GF-D8 (cell line): ENCODE measurements at places on chromosomes 3 and 15.

DNA sequence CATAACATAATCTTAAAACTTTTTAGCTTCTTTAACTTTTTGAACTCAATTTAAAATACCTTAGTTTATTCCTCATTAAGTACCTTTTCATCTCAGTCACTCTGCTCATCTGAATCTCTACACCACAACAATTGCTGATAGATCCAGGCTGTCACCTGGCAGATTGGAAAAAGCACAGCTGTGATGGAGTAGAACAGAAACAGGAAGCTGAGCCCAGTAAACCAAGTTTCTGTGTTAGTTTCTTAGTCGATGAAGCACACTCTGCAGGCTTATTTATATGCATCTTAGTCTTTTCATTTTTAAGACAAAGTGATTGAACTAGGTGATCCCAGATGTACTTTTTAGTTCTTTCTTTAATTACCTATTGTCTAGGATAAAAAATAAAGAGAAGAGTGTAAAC, 1398.0 kb upstream of the ALCAM start:
- DNase-seq: no peak

DNA sequence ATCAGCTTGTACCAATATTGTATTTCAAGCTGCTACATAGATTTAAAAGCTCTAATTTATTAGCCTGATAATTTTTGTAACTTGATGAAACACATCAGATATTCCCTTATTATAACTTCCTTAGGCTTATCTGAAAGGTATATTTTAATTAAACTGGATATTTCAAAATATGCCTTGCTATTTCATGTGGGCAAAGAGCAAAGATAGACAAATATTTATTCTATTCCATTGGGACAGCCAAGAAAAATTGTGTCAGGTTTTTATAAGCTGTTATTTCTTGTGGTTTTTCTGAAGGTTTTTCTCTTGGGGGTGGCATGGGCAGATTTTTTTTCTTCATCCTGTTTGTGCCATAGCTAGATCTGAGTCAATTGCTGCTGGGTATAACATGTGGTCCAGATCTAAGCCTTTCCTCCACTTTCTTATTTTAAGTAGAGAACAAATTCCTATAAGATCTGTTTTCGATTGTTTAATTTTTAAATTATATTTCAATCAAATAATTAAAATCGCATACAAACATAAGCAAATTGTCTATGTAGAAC, 249.5 kb downstream of the NAALADL2 start:
- DNase-seq: no peak

- no peak for DNase-seq
Observed at GRCh38 chr15:62109982-62110851, 43.4 kb downstream of the C2CD4A start.

GRCh38 chr3:186454881-186455703, 89.1 kb downstream of the CRYGS start:
- no peak for DNase-seq

- DNase-seq: no peak
Observed at GRCh38 chr3:84943379-84943778, 15.4 kb upstream of the CADM2 start.

- DNase-seq: no peak
Observed at GRCh38 chr3:47002171-47003055, 22.9 kb downstream of the NBEAL2 start.

GRCh38 chr15:47184003-47184907, 533.0 kb upstream of the SEMA6D start:
- DNase-seq: no peak

DNA sequence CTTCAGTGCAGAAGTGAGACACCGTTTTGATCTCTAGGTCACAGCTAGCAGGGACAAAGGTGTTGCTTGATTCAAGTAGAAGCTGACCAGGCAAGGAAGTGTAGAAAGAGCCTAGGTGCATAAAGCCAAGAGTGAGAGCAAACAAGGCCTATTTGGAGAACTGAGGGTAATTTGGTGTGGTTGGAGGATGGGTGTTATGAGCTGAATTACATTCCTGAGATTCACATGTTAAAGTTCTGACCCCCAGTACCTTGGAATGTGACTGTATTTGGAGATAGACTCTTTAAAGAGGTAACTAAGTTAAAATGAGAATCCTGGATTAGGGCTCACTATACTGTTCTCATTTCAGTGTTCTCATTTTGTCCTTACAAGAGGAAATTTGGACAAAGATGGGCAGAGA, 191.3 kb downstream of the ZMAT3 start:
- no peak for DNase-seq

- no peak for DNase-seq
Observed at GRCh38 chr3:64342940-64343688, 117.8 kb upstream of the PRICKLE2 start.

GRCh38 chr15:69181424-69181823, 21.0 kb downstream of the GLCE start:
- DNase-seq: no peak

DNA sequence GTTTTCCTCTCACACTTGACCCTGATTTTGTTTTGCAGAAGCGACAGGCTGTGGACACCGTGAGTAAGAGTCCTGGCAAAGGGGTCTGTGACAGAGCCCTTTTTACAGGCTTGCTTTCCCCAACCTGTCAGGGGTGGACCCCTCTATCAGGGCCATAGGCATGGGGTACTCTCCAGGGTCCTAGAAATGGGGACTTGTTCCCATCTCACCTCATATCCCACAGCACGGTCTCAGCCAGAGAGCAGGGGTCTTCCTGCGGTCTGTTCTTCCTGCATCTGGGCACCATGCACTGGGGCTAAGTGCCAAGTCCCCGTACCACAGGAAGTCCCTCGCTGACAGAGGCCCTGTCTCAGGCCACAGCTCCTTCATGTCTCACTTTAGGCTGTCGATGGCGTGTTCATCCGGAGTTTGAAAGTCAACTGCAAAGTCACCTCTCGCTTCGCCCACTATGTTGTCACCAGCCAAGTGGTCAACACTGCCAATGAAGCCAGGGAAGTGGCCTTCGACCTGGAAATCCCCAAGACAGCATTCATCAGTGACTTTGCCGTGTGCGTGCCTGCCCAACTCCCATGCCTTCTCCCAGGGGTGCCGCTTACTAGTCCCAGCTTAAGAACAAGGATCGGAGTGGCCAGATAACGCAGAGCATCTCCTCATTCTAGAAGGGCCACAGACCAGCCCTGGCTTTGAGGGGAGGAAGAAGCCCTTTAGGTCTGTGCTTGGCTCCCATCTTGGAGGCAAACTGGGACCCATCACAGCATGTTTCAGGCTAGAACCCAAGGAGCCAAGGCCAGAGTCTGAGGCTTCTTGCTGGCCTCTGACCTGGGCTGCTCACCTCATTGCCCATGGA, 783 bp downstream of the ITIH1 start:
- DNase-seq: no peak
